Left hindlimb (tissue), 1 donor: ENCODE measurements at places on chromosomes 3 and 15.

GRCh38 chr3:9036404-9037131, 73.3 kb upstream of the RAD18 start:
- peak; percentile 77 for DNase-seq

- peak; percentile 52 for DNase-seq
Observed at GRCh38 chr3:177776661-177777101, 579.4 kb upstream of the TBL1XR1 start.

GRCh38 chr15:76298986-76299385, 12.3 kb downstream of the ETFA start:
- no peak for DNase-seq

DNA sequence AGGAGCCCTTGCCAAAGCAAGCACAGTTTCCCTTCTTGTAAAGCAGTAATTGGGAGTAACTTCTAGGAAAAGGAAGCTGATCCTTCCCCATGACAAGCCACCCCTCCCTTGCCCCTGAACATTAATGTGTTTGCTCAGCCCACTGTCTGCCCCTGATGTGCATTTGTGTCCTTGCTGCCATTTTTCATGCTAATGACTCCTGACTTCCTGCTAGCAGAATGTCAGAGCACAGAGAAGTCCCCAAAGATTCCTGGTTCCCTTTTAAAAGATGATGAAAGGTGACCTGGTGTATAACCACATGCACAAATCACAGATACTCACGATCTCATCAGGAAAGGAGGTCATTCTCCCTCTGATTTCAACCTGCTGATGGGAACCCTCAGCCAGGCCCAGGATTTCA, 44.2 kb upstream of the WNT5A start:
- no peak for DNase-seq

- no peak for DNase-seq
Observed at GRCh38 chr15:59686389-59686788, 2.7 kb downstream of the BNIP2 start.
